ENCODE measurements at places on chromosomes 1 and 21.

GRCh38 chr1:154490317-154490716, 11.7 kb upstream of the TDRD10 start:
- DNase-seq: no peak

- no peak for DNase-seq
These were observed 20.0 kb upstream of the CLIC6 start for GRCh38 chr21:34648739-34649297.

DNA sequence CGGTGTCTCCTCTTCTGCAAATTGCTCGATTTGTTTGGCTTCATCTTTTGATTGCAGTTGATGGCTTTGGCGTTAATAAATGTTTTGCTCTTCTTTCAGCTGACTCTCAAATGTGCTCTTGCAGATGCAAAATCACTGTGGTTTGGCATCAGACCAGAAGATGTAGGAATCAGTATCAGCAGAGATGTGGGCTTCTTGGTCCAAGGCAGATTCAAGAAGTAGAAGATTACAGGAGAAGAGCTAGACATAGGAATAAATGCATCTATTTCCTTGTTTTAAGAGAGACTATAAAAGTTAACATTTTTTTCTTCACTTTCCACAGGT, 59.8 kb upstream of the BACH1 start:
- DNase-seq: no peak

DNA sequence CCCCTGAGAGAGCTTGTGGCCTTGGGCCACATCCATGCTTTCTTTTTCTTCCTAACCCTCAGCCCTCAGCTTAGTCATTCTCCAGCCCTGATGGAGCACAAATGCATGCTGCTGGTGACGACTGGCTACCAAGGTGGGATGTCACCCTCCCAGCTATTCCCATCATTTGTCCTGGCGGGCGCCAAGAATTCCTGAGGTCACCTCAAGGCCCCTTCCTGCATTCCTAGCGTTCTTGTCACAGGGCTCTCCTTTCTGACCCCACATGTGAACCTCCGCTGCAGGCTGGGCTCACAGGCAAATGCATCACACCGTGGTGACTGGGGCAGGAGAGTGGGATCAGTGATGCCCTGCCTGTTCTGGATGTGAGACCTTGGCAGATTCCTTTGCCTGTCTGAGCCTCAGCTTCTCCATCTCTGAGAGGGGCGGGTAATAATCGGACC, 53.4 kb upstream of the IFFO2 start:
- DNase-seq: no peak

DNA sequence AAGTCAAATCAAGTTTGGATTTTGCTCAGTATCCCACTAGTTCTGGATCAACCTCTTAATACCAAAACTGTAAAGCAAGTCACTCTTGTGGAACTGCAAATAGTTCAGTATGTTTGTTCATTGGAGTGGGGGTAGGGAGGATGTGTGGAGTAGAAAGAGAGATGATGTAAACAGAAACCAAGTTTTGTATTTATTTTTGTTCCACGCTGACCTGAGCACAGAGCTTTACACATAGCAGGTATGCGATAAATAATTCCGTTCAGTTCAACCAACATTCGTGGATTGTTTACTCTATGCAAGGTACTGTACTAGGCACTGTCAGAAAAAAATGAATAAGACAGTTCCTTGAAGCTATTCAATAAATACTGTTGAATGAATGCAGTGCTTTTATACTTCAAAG, 4.5 kb upstream of the ZNF644 start:
- no peak for DNase-seq

All from activated CD8-positive, alpha-beta memory T cell treated with anti-CD3 and anti-CD28 coated beads for 24 hours (primary cell).